NCI-H2107 (cell line): ENCODE measurements at places on chromosomes 7 and 10.

DNA sequence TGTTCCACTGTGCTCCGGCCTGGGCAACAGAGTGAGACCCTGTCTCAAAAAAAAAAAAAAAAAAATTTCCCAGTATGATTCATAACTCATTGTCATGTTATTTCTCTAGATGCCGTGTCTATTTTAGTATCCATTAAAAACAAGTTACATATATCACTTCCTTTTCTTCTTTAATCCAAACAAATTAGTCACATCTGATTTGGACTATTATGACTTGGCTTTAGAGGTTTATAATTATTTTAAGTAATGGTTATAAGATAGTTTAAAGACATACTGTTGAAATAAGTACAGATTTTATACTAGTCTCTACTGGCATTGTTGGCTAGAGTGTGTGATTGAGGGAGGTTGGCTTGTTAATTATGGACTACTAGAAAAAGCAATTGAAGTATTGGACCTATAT is 53.3 kb downstream of the ZMYND11 start:
- no peak for DNase-seq

- no peak for DNase-seq
Observed at GRCh38 chr7:56125831-56126230, 9.6 kb upstream of the NUPR2 start.

GRCh38 chr7:68399991-68400590 is 1198.2 kb upstream of the AUTS2 start:
- no peak for DNase-seq

DNA sequence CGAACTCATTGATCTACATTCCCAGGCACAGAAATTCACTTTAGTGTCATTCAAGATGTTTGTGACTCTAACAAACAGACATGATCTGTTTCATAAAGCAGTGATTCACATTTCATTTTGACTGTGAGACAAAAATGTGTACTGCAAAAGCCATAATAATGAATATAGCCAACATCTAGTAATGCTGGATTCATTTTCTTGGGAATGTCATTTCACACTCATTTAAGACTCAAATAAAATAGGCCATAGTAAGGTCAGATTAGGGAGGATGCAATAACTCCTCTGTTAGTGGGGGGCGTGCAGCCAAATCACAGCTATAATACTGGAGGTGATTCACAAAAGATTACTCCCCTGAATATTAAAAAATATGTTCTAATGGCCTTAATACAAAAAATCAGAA is 566.6 kb upstream of the ZWINT start:
- no peak for DNase-seq

GRCh38 chr7:49774459-49775064 is 1.1 kb downstream of the VWC2 start:
- no peak for DNase-seq

DNA sequence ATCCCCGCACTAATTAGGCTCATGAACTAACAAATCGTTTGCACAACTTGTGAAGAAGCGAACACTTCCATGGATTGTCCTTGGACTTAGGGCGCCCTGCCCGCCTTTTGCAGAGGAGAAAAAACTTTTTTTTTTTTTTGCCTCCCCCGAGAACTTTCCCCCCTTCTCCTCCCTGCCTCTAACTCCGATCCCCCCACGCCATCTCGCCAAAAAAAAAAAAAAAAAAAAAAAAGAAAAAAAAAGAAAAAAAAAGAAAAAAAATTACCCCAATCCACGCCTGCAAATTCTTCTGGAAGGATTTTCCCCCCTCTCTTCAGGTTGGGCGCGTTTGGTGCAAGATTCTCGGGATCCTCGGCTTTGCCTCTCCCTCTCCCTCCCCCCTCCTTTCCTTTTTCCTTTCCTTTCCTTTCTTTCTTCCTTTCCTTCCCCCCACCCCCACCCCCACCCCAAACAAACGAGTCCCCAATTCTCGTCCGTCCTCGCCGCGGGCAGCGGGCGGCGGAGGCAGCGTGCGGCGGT is at the start of gene EMX2:
Gene EMX2, plus strand, starts transcription at position 41 of the 519 bp plus-strand sequence. CDS start 522 bp downstream, outside the sequence.
- DNase-seq = no peak

DNA sequence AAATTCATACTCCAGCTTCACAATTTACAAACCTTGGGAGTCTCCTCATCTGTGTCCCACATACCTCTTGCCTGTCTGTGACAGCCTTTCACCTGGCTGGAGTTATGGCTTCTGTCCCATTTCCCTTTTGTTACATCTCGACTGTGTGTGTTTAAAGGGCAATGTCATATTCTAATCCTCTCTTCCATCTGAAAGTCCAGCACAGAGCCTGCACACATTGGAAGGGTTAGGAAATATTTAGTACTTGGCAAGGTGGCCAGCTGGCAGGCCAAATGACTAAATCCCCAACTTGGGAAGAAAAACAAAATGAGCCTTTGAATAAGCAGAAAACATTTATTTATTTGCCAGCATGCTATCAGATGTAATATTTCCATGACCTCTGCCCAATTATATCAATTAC is 120.1 kb upstream of the STK17A start:
- no peak for DNase-seq

- DNase-seq = peak; percentile 90
Observed at GRCh38 chr7:69166979-69167516, 431.2 kb upstream of the AUTS2 start.

GRCh38 chr7:25515633-25516275 is 287.5 kb upstream of the NPVF start:
- DNase-seq = no peak

DNA sequence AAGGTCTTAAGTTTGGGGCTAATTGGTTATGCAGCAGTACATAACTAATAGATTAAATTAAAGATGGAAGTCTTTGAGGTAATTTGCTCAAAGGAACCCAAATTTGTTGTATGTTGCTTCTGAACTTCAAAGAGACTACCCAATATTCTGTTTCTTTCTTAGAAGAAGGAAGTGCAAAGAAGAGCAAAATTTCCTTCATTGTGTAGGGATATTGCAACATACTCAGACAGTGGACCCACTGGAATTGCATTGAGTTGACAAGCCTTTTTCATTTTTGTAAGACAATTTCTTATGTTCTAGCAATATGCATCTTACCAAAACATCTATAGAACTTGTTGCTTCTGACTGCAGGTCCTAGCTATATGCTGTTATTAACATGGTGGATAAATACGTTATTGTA is 527.8 kb downstream of the SH2D4B start:
- DNase-seq = no peak

DNA sequence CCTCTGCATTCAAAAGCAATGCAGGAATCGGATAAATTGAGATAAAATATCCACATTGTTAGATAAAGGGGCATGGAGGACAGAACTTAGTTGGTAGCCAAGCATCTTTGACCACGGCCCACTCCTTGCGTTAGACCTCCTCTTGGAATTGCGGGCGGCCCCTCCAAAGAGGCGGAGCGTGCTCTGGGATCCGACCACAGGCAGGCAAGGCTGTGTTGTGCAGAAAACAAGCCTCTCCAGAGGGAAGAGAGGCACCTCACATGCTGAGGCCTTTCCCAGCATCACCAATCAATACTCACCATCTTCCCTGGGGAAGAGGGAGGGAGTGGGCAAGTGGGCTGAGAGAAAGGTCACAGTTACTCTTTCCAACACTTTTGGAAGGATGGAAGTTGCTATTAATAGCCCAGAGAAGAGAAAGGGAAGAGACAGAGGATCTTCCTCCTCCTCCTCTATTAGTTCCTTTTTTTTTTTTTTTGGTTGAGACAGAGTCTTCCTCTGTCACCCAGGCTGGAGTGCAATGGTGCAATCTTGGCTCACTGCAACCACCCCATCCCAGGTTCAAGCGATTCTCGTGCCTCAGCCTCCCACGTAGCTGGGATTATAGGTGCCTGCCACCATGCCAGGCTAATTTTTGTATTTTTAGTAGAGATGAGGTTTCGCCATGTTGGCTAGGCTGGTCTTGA is 49.7 kb upstream of the NRF1 start:
- DNase-seq = no peak

DNA sequence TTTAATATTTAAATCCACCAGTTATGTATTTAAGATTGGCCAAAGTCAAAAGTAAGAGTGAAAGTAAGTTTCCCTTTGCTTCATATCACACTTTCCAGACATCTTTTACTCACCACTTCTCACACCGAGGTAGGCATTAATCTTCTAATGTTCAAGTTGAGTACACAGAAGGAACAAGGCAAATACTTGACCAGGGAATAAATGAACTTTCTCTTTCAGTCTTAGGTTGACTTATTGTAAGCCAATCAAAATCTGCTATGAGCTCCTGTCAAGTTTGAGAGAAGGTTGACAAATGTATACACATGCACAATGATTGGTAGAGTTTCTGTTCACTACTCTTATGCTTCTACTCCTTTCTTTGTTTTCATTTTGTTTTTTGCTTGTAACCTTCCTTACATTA is 842.5 kb downstream of the REEP3 start:
- DNase-seq = no peak

GRCh38 chr10:79562135-79562756 is 2.0 kb upstream of the SFTPA2 start:
- peak; percentile 3 for DNase-seq

DNA sequence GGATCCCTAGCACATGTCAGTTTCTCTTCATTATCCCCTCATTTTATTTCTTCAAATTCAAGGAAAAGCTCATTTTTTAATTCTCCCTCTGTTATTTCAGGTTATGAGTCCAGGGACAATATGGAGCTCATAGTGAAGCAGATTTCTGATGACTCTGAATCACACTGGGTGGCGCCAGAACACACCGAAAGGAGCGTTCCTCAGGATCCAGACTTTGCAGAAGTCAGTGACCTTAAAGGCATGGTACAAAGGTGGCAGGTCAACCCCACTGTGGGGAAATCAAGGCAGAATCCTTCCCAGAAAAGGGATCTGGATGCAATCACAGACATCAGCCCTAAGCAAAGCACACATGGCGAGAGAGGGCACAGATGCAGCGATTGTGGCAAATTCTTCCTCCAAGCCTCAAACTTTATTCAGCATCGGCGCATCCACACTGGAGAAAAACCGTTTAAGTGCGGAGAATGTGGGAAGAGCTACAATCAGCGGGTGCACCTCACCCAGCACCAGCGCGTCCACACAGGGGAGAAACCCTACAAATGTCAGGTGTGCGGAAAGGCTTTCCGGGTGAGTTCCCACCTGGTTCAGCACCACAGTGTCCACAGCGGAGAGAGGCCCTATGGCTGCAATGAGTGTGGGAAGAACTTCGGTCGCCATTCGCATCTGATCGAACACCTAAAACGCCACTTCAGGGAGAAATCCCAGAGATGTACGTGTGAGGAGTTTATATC is 21.4 kb downstream of the ZKSCAN5 start:
- DNase-seq = no peak

- no peak for DNase-seq
Observed at GRCh38 chr10:32139223-32140073, 83.2 kb upstream of the KIF5B start.

DNA sequence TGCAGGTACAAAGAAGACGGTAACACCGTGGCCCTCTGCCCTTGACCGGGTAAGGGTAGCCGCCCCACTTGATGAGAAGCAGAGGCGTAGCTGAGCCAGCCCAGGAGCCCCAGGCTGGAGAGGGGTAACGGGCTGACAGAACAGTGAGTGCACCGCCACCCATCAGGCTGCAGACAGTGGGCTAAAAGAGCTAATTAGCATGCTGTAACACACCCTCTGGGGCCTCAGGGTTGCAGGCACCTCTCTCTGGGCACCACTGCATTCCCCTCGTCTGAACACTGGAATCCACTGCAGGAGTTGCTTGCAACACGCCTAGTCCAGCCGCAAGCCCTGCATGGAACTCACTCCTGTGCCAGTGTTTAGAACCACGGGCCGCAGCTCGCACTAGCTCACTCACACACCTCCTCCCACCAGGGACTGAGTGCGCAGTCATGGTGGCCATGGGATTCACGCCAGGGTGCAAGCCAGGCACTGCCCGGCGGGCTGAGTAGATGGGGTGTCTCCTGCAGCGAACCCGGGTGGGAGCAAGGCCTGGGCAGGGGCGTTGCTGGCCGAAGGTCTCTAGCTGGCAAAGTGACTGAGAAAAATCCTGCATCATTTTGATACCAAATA is 36.1 kb downstream of the AGMO start:
- no peak for DNase-seq

DNA sequence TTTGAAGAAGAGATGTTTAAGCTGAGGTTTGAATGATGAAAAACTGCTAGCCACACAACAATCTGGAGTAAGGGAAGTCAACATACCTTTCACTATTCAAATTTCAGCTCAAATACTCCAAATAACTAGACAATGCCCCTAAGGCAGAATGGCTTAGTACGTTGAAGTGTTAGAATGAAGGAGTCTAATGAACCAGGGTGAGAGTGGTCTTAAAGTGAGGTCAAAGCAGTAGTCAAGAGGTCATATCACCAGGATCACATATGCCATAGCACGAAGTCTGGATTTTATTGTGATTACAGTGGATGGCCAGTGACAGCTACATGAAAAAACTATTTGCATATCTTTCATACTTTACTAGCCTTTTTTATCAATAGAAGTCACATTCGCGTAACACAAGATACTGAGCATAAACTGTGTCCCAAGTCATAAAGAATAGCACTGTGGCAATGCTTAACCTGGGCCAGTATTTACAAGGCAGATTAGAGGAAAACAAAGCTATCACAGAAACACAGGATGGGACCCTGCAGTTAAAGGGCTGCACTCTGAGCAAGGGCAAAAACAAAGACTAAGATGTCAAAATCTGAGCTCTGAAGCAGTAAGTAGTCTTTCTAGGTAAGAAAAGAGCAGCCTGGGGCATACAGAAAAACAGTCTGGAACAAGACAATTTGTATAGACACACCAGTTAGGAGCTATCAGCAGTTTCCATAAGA is 61.5 kb downstream of the HYCC1 start:
- no peak for DNase-seq

DNA sequence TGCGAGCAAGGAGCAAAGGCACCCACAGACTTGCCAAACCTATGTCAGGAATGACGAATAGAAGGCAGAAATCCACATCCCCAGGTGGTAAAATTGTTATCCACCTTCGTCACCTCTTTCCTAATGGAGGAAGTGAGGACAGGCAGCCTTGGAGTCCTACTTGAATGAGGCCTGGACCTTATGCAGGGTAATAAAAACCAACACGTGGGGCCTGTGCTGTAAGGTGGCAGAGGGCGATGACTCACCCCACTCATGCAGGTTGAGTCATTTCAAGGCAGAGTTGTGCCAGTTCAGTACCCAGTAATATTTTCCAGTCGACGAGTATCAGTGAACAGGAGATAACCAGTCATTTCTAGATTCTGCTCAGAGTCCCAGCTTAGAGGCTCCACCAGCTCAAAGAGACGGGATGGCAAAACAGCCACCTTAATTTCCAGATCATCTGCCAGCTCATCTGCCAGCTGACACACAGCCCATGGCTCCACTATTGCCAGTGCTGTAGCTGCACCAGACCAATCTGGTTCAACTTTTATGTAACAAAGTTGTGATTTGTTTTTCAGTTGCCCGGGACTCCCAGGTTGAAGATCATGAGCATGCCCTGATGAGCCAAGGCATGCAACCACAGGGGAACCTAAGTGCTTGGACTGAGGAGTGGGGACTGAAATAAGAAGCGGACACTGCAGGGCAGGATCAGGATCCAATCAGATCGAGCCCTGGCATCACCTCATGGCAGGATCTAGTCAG is 176.2 kb upstream of the ITGB1 start:
- DNase-seq = no peak

GRCh38 chr7:116800594-116800993 is 61.8 kb upstream of the CAPZA2 start:
- DNase-seq = no peak

GRCh38 chr7:157616426-157616825 is 279.6 kb downstream of the DNAJB6 start:
- DNase-seq = no peak
